GM13977 (cell line): ENCODE measurements at places on chromosomes 7 and 10.

DNA sequence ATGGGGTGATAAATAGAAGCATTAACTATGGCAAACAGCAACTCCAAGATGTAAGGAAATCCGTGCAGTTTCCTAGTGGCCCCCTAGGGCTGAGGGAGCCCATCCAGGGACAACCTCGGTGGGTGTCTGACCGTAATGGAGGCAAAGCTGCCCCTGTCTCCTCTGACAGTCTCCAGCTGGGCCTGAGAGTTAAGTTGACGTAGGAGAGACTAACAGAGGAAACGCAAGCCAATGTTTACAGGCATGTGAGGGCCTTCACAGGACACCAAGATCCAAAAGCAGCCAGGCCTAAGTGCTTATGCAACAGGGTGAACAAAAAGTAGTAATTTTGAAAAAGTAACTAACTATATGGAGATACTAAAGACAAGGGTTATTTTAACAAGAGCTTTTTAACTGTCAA is 330.0 kb upstream of the C7orf33 start:
- DNase-seq = no peak

GRCh38 chr10:67306588-67307205 is 380.9 kb downstream of the LRRTM3 start:
- peak; percentile 38 for DNase-seq

GRCh38 chr7:3575753-3576531 is 274.9 kb downstream of the SDK1 start:
- DNase-seq = no peak

DNA sequence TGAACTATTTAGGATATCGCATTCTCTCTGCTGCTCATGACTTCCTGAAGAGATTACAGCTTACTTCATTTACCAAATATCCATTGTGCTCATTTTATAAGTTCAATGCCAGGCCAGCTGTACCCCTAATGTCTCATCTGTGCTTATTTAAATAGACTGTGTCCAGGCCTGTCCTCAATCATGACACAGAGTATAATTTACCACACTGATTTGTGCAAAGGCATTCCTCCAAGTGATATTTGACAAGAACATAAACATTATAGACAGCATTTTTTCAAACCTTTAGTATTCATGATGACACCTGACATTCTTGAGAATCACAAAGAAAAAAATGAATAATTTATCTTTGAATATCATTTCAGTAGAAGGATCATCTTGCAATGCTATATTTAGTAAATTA is 260.1 kb upstream of the SEMA3D start:
- no peak for DNase-seq

- DNase-seq = no peak
Measured at GRCh38 chr10:78215645-78216044, 182.0 kb downstream of the RPS24 start.

DNA sequence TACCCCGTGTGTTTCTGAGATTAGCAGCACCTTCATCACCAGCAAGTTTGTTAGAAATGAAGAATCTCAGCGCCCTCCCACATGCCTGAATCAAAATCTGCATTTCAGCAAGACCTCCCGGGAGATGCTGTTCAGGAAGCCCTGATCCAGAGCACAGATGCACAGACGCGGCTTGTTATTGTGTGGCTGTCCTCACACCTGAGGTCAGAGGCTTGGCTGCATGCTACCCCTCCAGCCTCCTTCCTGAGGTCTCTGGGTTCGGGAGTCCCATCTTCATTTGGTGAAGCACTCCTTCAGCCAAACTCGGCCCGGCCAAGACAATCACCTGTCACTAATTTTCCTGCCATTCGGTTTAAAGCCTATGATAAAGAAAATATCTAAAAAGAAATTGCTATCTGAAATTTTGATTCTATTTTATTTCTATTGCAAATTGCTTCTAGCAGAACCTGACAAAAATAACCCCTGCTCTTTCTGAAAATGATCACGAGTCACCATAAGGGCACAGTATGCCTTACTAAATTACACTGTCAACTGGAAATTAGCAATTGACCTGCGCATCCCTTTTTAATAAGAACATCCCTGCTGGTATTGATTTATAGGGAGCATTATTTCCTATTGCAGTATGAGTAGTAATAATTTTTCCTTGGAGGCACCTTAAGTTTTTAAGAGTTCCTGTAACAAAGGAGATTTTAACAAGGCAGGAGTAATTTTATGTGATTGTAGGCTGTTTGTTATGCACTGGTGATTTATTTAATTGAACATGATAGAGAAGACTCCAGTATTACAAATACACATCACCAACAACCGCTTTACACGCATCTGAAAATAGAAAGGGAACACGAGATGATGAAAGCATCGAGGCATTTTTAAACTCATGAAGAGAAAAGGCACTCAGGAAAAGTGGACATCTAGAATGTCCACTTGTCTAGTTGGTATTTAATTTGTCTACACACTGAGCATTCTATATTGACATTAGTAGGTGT is 49.5 kb downstream of the VSTM2A start:
- no peak for DNase-seq

DNA sequence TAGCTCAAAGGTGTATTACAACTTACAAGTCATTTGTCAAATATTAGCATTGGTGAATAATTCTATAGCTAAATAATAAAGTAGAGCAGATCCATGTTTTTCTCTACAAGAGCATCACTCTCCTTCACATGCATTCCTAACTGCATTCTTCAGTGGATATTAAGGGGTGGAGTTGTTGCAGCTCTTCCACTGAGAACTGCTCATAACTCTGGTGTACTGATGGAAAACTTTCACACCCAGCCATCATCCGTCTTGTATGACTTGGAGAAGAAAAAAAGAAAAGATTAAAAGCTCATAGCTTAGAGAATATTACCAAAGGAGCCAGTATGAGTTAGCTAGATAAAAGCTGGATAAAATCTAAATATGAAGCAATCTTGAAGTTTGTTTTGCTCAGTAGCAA is 10.2 kb upstream of the FAM13C start:
- DNase-seq = no peak

DNA sequence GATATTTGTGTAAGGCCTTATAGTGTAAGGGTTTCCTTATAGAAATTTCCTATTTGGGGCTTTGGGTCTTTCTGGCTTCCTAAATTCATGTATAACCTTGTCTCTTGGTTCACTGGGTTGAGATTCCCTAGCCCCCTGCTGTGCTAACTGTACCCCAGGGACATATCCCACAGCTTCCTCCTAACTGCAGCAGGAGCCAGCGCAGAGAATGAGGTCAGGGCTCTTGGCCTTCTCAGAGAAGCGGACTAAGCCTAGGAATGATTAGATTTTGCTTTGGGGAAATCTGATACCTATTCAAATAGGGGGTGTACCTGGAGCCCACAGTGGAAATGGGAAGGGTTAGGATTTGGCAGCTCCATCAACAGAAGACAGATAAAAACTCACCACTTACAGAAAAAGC is 138.1 kb upstream of the EFCAB10 start:
- no peak for DNase-seq

GRCh38 chr10:49271346-49271745 is 27.6 kb upstream of the C10orf71 start:
- no peak for DNase-seq

GRCh38 chr7:12401538-12402364 is 1.9 kb downstream of the VWDE start:
- no peak for DNase-seq

DNA sequence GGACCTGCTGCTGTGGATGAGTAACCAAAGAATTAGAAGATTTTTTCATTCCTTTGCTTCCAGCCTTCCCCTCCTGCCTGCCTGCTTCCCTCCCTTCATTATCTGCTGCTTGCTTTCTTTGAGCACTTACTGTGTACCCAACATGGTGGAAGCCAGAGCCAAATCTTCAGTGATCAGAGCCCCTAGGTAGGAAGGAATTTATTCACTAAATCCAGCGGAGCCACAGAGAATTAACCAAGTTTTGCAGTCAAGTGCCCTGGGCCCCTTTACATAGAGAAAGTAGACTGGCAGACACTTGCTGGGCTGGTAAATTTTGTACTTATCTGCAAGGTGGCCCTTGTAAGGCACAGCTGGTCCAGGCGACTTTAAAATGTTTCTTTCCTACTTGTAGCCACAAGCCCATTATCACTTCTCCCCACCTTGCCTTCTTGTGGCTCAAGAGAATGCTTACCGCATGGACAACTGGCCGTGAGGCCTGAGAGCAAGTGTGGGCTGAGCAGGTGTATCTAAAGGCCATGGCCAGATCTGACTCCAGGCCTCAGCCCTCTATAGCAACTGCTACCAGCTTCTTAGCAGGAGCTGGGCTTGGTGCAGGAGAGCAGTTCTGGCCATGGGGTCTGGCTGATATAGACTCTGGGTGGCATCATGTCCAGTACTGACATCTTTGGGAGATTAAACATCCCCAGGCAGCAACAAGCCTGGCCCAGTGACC is 11.1 kb downstream of the UNC5B start:
- no peak for DNase-seq

- DNase-seq = no peak
Measured at GRCh38 chr10:61669161-61669725, 6.5 kb downstream of the CABCOCO1 start.

- DNase-seq = no peak
Measured at GRCh38 chr7:2517678-2518507, 1.7 kb upstream of the LFNG start.

- no peak for DNase-seq
Measured at GRCh38 chr10:130998046-130998435, 313.5 kb downstream of the TCERG1L start.

GRCh38 chr7:3080106-3080505 is 36.4 kb upstream of the CARD11 start:
- no peak for DNase-seq

DNA sequence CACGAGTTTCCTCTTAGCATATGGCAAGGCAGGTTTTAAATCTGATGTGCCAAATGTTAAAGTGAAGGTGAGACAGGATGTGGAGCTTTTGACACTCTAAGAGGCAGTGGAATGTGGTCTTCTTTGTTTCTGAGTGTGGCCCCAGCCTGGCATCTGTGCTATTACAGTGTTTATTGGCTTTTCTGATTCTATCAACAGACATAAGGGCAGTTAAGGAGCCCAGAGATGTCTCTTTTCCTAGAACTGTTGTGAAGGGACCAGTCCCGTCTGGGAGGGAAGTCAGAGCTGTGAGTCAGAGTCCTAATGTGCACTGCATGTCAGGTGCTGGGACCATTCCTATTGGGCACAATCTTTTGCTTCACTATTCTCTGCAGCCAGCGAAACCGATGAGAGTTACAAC is 32.5 kb downstream of the TRUB1 start:
- no peak for DNase-seq

DNA sequence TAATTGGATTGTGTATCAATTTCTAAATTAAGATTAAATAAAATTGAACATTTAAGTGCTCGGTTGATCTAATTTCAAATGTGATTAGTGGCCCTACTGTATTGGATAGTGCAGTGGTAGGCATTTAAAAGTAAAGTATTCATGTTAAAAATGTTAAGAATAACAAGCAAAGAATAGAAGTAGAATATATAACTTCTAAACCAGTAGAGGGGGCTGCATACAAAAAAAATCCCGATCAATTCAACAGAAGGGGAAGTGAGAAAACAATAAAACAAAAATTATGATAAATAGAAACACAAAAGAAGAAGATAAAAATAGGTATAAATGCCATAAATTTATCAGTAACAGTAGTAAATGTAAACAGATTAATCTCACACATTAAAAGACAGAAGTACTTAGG is 24.9 kb upstream of the WDFY4 start:
- DNase-seq = no peak

DNA sequence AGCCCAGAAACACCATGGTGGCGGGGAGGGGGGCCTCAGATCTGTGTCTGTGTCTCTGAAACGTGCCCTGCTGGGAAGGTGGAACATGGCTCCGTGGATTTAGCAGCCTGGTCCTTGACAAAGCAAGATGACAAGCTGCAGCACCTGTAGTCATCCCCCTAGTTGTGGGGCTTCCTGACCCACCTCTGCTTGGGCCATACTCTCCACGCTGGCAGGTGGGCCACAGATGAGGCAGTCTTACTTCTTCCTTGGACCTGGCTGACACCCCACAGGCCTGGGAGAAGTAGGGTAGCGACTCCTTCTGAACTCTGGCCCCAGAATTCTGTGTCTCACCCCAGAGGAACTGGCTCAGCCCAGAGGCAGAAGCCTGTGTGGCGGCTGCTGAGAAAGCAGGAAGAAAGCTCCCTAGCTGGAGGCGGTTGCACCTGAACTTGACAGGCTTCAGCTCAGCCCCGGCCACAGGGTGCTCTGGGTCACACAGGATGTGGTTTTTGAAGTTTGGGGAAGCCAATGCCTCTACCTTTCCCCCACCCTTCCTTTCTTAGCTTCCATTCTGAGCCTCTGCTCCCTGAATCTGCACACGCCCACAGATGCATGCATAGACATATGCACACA is 113.9 kb downstream of the ABLIM1 start:
- peak; percentile 65 for DNase-seq

- no peak for DNase-seq
Measured at GRCh38 chr10:14489522-14490177, 158.9 kb upstream of the FRMD4A start.

DNA sequence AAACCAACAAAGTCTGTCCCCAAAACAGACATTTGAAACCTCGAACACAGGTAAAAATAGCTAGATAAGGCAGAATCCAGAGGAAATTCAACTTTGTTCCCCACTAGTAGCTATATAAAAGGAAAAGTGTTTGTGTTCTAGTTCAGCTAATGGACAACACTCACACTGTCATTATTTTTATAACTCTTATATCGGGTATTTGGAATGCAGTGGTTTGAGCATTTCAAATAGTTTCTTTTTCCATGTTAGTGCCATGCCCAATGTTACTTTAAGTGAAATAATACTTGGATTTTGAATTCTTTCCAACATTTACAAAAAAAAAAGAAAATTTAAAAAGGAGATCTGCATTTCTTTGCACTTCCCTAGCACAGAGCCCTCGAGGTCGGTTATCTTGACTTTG is 213.6 kb downstream of the DOCK4 start:
- DNase-seq = no peak

GRCh38 chr7:70614237-70615045 is 517.5 kb upstream of the GALNT17 start:
- DNase-seq = no peak

DNA sequence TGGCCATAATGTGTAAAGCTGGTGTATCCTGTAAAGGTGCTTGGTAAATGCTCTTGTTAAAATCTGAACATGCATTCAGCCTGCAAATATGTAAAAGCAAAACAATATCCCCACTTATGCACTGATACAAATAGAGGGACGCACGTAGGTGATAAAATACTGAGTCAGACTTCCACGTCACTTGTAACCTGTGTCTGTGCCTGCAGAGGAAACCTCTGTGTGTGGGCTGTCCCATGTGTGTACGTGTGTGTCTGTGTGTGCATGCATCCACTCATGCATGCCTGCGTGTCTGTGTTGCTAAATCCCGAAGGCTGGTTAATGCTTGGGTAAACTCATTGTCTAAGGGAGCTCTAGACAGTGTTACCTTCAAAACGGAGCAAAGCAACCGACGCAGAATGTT is 68.9 kb downstream of the KLF6 start:
- no peak for DNase-seq

DNA sequence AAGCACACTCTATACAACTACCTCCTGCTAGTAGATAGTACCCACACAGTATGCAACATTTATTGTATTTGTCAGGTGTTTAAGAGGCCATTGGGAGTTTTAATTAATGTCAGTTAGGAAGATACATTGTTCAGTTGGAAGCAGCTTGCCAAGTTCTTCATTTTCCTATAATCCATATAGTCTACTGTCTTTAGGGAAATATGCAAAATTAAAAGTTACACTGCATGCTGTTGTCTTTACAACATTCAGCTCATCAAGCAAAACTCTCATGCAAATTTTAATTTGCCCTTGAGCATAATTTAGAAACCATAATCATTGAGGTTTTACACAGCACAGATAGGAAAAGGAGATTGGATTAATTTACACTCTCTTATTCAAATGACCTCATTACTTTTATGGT is 17.4 kb downstream of the FOXP2 start:
- no peak for DNase-seq

GRCh38 chr10:13716081-13717071 is 129.6 kb downstream of the PRPF18 start:
- no peak for DNase-seq
